DMS 273 treated with DMSO at 0.1 percent for 48 hours (cell line): ENCODE measurements at places on chromosomes 16 and 17.

DNA sequence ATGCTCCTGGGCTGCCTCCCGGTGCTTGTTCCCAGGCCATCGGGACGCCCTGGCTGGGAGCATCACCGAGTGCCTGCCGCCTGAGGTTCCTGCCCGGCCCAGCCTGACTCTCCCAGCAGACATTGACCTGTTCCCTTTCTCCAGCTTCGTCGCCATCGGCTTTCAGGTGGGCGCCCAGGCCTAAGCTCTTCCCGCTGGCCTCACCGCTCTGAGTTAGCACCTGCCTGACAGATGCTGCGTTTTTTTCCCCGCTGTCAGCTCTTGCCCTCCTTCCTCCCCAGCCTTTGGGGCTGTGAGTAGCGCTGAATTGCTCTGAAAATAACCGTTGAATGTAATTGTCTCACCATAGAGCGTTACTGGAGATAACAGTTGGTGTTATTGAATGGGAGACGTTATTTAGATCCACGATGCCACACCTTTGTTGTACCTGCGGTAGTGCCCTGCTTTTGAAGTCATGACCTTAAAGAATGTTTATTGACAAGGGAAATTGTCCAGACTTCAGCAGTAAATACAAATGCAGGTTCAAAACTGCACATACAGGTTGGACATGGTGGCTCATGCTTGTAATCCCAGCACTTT is 21.3 kb upstream of the SMIM5 start:
- DNase-seq: no peak

DNA sequence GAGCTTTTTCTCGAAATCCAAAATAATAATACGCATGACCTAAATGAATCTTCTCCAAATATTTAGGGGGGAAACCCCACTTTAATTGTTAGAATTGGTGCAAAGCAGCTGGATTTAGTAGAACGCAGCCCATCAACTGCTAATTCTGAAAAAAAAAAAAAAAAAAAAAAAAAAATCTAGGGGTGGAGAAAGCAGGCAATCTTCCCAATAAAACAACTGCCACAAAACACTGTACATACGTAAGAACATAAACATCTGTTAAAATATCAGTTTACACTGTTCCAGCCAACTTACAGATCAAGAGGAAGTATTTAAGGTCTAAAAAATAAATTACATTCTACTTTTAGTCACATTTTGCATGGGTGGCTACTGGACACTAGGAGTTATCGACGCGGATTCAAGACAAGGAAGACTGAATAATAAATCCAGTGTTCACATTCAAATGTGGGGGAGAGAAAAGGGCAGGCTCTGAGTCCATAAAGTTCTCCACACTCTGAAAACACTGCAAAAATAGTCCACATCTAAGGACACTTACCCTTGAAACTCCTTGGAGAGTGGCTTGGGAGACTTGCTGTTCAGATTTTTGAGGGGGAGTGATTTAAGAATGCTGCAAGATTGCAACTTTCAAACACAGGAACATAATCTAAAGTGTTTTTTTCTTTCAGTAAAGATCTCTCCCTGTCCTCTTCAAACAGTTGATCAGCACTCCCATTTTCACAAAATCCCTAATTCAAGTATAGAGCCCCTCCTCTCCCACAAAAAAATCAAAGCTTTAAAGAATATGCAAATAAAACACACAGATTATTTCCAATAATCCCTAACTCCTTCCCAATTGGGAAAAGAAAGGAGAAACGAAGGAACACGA is 1.3 kb downstream of the APPBP2 start:
- DNase-seq: peak; percentile 21

- DNase-seq: no peak
These were observed 49.5 kb upstream of the CMIP start for GRCh38 chr16:81394966-81395655.

DNA sequence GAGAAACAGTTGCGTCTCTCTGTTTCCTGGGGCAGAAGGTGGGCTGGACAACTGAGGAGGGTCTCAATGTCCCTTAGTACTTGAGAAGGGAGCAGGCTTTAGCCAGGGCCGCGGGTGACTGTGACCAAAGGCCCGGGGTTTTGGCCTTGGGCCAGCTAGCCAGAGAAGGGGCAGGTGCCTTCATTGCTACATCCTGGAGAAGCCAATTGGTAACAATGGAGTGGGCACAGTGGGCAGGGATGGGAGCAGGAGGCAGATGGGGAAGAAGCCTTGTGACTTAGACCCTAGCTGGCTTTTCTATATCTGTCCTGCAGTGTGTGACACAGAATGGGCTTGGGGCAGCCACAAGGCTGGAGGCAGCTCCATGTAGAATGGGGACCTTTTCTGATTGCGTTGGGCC is 46.0 kb downstream of the CLEC16A start:
- DNase-seq: no peak

DNA sequence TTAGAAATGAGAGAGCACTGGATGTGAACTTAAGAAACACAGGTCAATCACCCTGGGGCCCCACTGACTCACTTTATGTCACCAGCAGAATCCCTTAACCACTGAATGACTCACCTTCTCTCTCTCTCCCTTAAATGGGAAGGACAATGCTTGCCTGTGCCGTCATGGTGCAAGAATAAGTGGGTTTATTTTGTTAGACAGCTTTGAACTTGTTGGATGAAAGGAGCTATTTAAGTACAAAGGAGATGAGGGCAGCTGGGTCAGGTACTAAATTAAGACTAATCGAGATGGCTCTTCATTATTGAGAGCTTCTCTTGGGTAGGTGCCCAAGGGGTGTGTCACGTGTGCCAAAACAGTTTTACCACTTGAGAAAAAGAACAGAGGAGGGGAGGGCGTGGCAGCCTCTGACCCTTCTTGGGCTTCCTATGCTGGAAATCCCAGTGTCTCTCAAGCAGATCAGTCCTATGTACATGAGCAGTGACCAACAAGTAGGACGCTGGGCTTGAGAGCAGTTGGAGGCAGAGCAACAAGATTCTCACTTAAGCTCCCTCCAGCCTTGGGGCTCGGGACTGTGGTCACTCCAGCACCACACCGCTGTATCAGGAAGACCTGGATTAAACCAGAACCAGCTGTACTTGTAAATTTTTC is 6.7 kb upstream of the KRT31 start:
- no peak for DNase-seq

GRCh38 chr17:2598166-2598565 is 4.7 kb downstream of the PAFAH1B1 start:
- no peak for DNase-seq

DNA sequence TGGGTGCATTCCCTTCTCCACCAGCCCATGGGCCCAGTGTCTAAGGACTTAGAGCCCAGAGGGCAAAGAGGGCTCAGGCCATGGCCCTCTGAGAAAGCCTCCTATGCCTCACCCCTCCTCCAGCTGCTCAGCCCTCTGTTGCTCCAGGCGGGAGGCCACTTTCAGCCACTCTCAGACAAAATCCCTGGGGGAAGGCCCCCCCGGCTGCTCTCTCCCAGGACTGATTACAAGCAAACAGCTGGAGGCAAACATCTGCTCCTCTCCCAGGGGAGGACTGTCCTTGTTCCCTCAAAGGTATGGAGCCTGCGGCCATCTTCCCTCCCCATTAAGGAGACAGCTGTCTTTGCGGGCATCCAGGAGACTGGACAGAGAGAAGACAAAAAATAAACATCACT is 54.9 kb upstream of the DLX4 start:
- peak; percentile 62 for DNase-seq

GRCh38 chr16:87412996-87413421 is 20.9 kb downstream of the MAP1LC3B start:
- no peak for DNase-seq

DNA sequence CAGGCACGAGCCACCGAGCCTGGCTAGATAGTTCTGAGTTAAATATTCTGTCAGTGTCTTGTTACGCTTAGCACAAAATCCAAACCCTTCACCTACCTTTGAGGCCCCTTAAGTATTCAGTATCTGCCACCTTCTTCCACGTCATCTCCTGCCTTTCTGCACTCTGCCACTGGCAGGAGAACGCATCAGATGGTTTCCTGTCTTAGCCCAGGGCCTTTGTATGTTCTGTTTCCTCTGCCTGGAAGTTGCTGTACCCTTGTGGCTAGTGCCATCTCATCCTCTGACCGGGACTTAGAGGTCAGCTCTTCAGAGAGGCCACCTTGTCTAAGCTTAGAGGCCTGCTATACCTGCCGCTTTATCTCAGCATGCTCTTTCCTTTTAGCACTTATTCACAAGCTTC is 67.5 kb upstream of the LGALS9 start:
- no peak for DNase-seq

GRCh38 chr17:77210331-77210730 is 69.6 kb downstream of the SEC14L1 start:
- DNase-seq: no peak

DNA sequence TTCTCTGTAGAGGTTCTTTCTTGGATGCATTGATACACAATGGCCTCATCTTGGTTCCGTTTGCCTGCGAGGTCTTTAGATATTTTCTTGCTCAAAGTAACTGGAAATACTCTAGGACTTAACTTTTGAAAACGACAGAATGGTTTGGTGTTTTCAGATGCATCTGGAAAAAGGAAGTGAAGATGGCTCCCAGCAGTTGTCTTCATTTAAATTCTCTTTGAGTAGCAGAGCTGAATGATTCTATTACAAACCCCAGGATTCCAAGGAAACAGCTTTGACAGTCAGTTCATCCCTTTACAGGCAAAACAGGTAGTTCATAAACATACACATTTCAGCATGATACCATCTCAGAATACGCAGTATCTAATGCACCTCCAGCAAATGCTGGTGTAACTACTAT is 54.8 kb downstream of the PSMD12 start:
- no peak for DNase-seq

- peak; percentile 85 for DNase-seq
These were observed 30.2 kb downstream of the ENDOV start for GRCh38 chr17:80445007-80445725.

GRCh38 chr17:16398270-16399267 is 16.8 kb upstream of the TRPV2 start:
- no peak for DNase-seq

GRCh38 chr16:17470182-17470907 is 415 bp downstream of the XYLT1 start:
- DNase-seq: no peak

- no peak for DNase-seq
These were observed 72.9 kb downstream of the SLC5A11 start for GRCh38 chr16:24918641-24919040.
